ENCODE measurements at places on chromosomes 16 and 17.
A peak's percentile ranks its signal among the peaks of the same experiment; 100 is the strongest.

GRCh38 chr17:56929362-56929969 lies 15.6 kb upstream of the TRIM25 start:
- no peak for DNase-seq

GRCh38 chr16:82583422-82583821 lies 43.3 kb upstream of the CDH13 start:
- no peak for DNase-seq

DNA sequence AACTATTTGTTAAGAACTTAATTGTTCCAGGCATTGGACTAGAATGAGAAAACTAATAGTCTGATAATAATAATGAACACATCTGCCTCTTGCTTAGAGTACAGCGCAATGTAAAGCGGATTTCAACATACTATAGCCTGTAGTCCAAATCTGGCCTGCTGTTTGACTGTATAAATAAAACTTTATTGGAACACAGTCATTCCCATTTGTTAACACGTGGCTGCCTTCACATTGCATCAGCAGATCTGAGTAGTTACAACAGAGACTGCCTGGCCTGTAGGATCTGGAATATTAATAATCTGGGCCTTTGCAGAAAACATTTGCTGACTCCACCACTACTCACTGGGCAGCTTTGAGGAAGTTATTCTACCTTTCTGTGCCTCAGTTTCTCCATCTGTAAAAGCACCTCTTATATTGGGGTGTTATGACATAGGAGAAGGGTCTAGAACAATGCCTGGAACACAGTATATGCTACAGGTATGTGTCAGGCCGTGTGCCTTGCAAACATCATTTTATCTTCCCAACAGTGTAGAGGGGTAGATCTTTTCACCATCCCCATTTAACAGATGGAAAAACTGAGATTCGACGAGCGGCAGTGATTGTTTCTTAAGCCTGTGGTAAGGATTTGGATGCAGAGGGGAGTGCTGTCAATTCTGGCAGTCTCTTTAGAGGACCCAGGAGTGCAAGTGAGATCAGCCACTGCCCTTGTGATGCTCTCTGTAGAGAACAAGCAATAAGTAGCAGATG lies 22.2 kb downstream of the PDILT start:
- DNase-seq, result no peak

DNA sequence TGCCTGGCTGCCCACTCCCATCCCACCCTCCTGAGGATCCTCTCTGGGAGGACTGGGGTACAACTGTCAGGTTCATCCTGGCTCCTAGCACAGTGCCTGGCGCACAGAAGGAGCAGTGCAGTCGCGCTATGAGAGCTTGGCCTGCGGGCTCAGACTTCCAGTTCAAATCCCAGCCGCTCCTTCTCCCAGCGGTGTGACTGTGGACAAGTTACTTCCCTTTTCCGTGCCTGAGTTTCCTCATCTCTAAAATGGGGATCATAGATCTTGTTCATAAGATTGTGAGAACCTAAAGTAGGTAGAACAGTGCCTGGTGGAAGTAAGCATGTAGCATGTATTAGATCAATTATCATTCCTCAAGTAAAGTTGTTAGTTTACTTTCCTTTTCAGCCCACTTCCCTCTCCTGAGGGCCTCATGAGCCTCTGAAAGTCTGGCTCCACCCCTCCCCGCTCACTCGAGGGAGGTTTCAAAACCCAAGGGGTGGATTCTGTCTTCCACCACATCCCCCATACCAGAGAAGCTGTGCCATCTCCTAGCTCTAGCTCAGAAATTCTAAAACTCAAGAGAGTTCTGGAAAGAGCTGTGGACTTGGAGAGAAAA lies 19.9 kb upstream of the COL1A1 start:
- peak; percentile 66 for DNase-seq

- no peak for DNase-seq
Observed at GRCh38 chr17:33949100-33949499, 306.0 kb upstream of the CCL2 start.

GRCh38 chr17:67121316-67121891 lies 77.0 kb downstream of the CACNG1 start:
- no peak for DNase-seq

DNA sequence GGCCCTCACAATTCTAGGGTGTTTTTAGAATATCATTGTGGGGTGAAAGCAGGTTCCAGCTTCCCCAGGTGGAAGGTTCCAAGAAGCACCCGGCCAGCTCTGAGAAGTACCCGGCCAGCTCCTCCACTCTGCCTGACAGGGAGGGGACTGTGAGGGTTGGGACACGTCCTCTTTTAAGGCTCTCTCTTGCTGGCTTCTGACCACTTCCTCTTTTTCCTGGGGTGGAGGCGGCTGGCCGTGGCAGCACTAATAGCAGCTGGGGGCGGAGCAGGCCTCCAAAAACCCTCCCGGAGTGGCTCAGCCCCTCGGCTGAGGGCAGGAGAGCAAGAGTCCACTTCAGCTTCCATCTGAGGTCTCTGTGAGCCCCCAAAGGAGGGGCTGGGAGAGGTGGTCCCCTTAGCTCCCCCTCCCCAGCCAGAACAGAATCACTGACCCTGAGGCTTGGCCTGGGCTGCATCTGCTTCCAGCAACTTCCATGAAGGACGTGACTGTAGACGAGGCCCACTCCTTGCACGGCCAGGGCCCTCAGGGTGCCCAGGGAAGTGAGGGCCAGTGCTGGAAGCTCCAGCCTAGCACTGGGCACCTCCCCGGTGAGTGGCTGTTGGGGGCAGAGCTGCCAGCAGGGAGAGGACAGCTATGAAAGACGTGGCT lies 26.7 kb upstream of the PLCG2 start:
- DNase-seq, result peak; percentile 97

DNA sequence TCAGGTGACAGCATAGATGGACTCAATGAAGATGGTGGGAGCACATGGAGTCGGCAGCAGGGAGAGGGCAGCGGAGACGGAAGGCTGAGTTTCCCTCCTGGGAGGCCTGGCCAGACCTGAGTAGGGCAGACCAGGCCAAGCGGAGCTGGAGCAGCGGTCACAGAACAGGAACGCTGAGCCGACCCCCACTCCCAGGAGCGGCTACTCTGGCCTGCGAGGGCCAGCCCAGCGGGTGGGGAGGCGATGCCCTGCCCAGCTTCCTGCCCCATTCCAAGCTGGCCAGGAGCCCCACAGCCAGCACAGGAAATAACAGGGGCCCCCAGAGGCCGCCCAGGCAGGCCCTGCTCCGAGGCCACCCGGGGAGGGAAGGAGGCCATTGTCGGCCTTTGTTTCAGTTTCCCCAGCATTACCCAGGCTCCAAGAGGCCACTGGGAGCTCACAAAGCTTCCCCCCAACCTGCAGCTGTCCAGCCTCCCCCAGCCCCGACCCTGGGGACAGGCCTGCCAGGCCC lies 79.8 kb downstream of the ZNF423 start:
- DNase-seq, result no peak

DNA sequence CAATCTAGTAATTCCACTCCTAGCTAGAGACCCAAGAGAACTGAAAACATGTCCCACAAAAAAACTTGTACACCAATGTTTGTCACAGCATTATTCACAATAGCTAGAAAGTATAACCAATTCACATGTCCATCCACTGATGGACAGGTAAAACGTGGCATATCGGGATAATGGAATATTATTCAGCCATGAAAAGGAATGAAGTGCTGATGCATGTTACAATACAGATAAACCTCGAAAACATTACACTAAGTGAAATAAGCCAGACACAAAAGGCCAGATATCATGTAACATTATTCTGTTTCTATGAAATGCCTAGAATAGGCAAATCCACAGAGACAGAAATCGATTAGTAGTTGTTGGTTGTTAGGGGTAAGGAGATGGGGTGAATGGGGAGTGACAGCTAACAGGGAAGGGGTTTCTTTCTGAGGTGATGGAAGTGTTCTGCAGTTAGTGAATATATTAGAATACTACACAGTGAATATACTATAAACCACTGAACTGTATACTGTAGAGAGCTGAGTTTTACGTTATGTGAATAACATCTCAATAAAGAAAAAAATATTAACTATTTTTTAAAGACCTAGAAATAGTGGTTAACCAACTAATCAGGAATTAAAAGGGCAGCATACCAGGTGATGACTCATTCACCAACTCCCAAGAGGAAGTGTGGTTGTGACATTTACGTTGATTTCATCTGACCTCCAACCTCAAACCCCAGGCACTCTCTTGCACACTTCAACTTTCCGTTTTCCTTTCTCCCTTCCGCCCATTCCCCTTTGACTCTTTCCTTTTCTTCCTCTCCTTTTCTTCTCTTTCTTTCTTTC lies 48.6 kb downstream of the GAS7 start:
- peak; percentile 58 for DNase-seq
